NCI-H345 (cell line): ENCODE measurements at places on chromosomes 1 and 21.

- peak; percentile 60 for DNase-seq
Measured at GRCh38 chr1:234371414-234371813, 1.8 kb upstream of the COA6 start.

DNA sequence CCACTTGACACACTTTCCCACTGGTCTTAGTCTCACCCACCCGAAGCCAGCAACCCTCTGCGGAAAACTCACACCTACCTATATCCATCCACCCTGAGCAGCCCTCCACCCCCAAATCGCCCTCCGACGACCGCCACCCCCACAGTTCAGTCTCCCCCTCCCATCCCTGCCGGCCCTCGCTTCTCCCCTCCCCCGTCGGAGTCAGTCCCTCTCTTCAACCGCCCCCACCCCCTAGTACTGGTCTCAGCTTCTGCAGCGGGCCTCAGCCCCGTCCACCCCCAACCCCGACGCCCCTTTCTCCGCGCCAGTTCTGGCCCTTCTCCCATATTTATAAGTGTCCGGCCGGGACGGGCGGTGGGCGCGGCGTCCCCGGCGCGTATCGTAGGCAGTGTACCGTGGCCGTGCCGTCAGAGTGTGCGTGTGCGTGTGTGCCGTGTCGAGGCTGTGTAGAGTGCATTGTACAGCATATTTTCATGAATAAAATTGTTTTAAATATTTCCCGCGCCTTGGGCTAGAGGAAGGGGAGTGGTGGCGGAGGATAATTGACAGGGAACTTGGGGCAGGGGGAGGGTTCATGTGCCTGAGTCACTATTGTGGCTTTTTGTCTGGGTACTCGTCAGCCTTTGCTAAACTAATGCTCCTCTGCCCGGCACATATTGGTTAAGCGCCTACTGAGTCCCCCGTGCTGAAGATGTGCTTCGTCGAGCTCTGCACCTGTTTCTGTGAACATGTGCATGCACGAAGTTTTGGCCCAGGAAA, 22.0 kb downstream of the FOXO6 start:
- DNase-seq = no peak

- no peak for DNase-seq
Measured at GRCh38 chr1:223308136-223308535, 55.8 kb downstream of the SUSD4 start.

DNA sequence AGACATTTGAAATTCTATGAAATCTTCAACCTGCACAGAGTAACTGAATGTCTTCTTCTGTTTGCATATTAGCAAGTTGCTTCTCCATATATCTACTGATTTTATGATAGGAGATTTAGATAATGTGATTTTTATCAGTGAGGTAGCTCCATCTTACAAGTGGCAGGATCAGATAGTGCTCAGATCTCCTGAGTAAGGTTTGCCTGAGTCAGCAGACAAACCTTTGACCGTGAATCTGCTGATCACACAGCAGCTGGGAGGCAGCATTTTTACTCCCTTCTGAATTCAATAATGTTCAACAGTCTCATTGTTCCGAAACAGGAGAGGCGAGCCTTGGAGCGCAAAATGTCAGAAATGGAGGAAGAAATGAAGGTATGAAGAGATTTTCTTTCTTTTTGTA, 141.4 kb downstream of the SYT2 start:
- DNase-seq = no peak

- no peak for DNase-seq
Measured at GRCh38 chr1:8461351-8462110, 143.6 kb downstream of the SLC45A1 start.

GRCh38 chr1:244050835-244051444, at the start of gene ZBTB18:
Gene ZBTB18, plus strand, starts transcription at chr1:244051283. Its CDS starts 149 bp downstream, at chr1:244051432.
- peak; percentile 80 for DNase-seq

- no peak for DNase-seq
Measured at GRCh38 chr1:228304766-228305395, 97.0 kb downstream of the OBSCN start.

DNA sequence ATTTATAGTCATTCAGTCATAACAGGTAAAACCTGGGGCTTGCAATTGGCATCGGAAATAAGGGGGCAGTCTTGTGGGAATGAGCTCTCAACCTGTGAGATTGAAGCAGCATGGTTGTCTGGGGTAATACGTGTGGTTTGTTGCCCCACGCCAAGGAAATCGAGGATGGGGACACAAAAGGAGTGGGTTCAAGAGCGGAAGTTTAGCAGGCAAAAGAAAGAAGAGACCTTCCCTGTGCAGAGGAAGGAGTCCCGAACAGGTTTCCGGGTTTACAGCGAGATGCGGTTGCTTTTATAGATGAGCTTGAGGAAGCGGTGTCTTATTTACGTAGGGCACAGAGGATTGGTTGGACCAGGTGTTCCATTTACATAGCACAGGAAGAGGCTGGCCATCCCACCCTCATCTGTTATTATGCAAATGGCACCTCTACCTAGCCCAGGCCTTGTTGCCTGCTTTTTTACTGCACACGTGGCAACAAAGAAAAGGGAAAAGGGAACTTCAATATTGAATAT, 37.3 kb downstream of the IFNAR1 start:
- DNase-seq = peak; percentile 18

GRCh38 chr21:37183749-37184148, 83.4 kb downstream of the VPS26C start:
- no peak for DNase-seq

DNA sequence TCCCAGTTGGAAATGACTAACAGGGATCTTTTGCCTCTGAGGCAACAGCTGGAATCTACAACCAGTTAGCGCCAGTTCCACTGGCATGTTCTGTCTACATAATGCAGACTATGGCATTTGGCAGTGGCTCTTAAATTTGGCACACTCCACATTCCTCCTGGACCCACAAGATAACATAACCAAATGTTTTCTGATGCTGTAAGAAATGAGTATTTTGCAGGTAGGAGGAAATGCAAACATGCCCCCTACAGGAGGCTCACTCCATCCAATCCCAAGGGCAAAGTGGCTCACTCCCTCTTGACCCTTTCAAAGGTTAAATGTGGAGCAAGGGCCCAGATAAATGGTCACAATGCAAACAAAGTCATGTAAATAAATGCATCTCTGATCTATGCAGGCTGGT, 129.2 kb upstream of the PROX1 start:
- DNase-seq = no peak

DNA sequence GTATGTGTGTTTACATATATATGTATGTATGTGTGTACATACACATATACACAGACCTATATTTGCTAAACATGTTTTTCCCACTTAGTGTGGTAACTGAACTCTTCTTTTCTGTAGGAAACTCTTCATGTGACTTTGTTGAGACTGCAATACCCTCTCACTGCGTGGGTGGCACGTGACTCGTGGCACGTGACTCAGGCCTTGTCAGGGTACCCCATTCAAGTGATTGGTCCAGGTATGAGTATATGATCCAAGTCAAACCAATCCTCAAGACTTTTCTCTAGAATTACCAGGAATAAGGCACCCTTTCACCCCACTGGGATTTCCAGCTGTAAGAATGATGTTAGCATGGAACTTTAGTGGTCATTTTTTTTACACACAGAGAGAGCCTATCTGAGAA, 149.2 kb upstream of the KCNK2 start:
- DNase-seq = no peak
